ENCODE measurements at places on chromosomes 2 and 18.

- no peak for DNase-seq
Measured at GRCh38 chr18:66553824-66554223, 50.1 kb downstream of the CDH19 start.

DNA sequence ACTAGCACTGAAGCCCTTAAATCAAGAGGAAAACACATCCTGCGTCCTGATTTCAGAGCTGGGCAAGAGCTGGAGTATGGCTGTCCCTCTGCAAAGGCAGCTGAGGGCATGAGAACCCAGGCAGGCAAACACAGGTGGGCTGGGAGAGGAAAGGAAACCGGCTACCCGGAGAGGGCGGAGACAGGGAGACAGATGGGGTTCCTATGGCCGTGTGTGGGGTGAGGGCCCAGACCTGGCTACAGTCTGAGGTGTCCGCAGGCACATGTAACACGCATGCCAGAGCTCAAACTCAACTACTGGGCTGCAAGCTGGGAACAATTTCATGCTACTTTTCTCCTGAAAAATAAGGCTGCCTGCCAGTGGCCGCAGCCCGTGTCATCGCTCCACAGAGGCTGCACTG is 2.7 kb downstream of the COPS9 start:
- DNase-seq: no peak

DNA sequence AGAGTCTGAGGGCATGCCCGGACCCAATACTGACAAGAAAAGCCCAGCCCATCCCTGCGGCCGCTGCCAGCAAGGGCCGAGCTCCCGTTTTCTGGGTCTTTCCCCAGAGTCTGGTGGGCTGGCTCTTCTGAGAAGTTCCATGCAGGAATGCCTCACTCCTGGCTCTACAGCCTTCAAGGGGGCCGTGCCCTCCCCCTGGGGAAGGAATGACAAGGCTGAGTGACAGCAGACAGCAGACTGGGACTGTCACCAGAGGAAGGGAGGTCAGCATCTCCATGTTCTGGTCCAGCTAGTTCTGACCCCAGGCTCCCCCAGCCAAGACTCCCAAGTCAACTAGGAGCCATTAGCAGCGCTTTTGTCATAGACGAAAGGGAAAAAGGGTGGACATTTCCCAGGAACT is 13.0 kb upstream of the SEMA4C start:
- no peak for DNase-seq

DNA sequence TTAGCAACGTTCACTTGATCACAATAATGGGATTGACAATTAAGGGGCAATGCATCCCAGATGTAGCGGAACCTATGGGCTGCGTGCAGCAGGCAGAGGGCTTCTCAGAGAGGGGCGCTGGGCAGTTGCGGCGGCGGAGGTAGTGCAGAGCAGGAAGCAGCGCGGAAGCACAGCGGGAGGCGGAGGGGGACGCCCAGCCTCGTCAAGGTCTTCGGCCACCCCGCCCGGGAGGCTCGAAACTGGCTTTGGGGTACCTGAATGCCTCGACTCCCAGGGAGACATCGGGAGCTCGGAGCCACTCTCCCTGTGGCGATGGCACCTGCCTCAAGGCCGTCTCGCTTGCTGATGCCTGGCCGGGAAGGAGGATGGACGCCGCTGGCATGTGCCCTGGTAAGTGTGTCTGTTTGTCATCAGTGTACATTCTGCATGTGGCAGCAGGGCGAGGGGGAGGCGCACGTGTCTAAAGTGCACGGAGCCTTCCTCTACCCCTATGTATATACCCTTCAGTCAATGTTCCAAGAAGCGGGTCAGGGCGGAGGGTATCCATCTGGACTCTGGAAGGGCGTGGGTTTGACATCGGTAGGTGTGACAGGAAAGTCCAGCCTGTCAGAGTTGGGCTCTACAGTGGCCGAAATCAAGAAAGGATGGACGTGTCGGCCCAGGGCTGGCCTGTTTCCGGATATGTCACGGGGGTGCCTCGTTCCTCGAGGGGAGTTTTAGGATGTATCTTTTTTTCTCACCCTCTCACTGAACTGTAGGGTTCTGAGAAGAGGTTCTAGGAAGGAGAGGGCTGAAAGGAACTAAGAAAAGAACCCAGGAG is 7.5 kb upstream of the SP9 start:
- no peak for DNase-seq

DNA sequence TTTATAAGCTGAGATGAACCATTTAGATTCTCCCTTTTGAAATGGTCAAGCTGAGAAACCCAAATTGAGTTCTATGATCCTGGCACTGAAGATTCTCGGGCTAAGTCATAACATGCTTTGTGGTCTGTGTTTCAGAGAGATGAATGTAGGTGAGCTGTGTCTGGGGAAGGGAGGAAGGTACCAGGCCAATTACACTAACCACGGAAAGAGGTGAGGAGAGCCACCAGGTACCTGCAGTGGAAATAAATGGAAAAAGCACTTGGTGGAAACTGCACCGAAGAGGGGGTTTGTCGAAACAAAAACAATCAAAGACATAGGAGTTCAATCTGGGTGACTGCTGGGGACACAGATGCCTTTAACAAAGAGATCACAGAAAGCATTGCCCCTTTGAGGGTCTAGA is 963 bp upstream of the MRPL44 start:
- no peak for DNase-seq

DNA sequence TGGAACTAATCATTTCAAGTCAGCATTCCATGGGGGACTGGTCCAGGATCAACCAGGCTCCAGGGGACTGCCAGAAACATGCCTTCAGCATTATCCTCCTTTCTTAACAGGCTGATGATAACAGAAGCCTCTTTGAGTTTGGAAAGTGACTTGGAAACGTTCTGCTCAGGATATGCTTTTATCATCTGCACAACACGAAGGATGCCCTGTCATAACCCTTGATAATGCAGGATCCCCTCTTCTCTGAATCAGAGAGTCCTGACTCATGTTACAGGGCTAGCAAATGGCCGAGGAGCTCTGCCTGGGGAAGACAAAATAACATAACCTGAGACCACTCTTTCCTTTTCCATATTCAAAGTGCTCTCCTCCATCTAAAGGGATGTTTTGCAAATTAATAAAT is 6.7 kb downstream of the SCYGR3 start:
- no peak for DNase-seq

- no peak for DNase-seq
Measured at GRCh38 chr2:177433402-177433801, 40.8 kb downstream of the AGPS start.

GRCh38 chr18:55449412-55450140 is 138.4 kb downstream of the TCF4 start:
- no peak for DNase-seq

GRCh38 chr2:178428396-178428806 is 22.6 kb downstream of the PRKRA start:
- no peak for DNase-seq

DNA sequence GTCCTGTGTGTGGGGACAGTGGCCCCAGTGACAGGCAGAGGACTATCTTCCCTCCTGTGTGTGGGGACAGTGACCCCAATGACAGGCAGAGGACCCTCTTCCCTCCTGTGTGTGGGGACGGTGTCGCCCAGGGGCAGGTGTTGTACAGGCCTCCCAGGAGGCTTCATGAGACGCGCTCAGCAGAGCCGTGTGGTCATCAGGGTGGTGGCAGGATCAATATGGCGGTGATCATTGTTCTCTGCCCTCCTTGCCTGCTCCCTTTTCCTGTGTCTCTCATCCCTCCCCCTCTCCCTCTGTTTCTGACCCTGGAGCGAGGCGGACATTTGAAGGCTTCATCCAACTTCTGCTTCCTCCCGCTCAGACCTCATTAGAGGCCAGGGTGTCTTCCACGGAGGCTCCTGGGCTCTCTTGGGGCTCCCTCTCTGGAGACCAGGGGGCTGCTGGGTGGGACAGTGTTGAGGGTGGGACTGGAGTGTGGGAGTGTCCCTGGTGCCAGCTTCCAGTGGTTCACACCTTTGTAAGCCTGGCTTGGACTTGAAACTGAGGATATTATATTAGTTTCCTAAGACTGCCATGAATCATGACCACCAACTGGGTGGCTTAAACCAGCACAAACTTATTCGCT is 59.5 kb downstream of the ACKR3 start:
- no peak for DNase-seq

DNA sequence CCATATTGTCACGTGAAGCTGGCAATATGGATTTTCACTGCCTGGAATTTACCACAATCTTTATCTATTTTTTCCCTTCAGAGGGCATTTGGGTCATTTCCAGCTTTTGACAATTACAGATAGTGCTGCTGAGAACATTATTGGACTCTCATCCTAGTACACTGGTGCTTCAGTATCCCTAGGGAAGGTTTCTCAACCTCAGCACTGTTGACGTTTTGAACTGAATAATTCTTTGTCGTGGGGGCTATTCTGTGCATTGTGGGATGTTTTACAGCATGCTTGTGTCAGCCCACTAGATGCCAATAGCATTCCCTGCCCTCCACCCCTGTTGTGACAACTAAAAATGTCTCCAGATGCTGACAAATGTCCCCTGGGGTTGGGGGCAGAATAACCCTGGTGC is 185.7 kb downstream of the TPGS2 start:
- no peak for DNase-seq

DNA sequence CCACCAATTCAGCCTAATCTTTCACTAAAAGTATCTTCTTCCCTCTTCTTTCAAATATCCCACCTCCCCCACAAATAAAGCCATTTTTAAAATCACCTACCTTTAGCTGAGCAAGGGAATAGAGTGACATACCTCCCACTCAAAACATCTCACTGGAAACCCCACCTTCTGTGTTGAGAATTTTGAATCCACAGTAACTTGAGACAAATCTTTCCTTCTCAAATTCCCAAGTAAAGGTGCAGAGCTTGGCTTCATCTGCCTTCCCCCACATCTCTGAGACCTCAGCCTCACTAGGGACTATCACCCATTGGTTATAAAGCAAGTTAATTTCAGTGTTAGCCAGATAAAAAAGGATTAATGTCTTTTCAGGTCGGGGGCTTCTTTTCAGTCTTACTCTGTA is 180.4 kb downstream of the INO80D start:
- DNase-seq: no peak

- DNase-seq: no peak
Measured at GRCh38 chr2:126826491-126826890, 72.2 kb upstream of the TEX51 start.

- no peak for DNase-seq
Measured at GRCh38 chr2:170843656-170844055, 27.0 kb downstream of the GAD1 start.

GRCh38 chr2:96816836-96817702 is 1.0 kb downstream of the CNNM3 start:
- DNase-seq: no peak

DNA sequence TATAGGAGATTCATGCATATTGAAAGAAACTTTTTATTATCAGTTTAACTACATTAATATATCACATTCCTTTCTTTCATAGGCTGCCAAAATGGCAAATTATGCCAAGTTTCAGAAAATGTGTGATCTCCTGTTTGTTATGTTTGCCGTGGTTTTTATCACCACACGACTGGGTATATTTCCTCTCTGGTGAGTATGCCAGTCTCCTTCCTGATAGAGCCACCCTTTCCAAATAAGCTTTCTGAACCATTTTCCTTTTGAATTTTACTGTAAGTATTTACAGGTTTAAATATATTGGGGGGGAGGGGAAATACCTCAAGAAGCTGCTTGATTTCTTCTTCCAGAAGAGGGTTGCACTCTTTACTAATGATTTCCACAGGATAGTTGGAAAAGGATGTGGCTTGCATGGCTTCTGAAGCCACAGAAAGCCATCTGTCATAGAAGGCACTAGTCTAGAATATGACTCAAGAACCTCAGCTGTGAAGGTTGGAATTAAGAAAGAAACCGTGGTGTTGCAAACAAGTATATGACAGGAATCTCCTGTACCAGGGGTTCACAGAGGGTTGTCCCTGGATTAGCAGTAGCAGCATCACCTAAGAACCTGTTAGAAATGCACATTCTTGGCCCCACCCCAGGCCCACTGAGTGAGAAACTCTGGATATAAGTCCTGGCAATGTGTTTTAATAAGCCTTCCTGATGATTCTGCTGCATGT is 84.5 kb upstream of the NOSTRIN start:
- DNase-seq: no peak

DNA sequence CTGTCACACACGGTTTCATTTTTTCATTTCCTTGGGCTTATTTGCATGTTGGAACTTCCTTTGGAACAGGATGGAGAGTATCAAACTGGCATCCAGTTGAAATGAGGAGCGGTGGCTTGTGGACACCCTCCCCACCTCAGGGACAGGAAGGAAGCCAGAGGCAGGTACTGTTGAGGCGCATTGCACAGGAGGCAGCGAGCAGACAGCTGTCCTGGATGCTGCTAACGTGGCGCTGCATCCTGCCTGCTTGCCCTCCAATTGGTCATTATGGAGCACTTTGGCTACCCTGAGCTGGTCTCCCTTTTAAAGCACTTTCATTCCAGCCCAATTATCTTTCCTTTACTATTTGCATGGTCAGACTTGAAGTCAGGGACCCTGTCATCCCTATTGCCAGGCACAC is 80.7 kb upstream of the ITGA4 start:
- no peak for DNase-seq

DNA sequence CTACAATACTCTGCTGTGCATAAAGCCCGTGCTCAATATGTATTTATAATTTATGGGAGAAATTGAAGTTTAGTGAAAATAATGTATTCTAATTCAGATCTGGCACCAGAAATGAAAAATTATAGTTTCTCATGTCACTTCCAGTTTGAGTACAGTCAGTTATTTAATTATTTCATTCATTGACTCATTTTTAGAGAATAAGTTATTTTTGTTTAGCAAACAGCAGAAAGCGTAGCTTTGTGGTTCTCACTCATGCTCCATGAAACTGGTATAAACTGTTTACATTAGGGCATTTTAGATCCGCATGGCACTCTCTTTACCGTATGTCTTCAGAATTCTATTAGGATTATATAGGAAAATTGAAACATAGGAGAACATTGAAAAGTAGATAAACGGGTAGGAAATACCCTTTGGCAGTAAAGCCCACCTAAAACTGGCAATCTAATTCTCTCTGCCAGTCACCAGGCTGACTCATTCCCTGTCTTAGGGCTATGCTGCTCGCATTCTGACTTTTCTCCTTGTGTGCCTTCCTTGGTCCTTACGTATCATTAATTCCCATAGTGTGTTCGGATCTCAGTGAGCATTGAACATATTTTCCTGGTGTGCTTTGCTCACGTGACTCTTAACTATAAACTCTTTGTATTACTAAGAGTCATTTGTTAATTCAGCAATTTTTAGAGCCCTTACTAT is 106.0 kb downstream of the ZNF236 start:
- no peak for DNase-seq

DNA sequence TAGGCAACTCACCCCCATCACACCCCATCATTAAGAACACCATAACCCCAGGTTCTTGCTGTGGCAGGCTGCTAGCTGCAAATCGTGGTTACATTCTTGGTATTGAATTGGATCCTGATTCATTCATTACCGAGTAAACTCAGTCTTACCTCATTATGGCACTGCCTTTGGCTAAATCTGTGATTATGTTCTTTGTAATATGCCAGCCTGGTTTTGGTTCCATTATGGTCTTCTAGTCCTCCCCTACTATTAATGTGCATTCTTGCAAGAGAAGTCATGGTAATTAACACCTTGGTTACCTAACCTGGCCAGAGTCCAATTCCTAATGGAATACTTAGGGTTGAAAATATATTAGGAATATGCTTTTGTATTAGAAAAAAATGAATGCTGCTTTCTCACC is 258.9 kb upstream of the APCDD1 start:
- DNase-seq: no peak
